ENCODE measurements at places on chromosomes 7 and 10.

DNA sequence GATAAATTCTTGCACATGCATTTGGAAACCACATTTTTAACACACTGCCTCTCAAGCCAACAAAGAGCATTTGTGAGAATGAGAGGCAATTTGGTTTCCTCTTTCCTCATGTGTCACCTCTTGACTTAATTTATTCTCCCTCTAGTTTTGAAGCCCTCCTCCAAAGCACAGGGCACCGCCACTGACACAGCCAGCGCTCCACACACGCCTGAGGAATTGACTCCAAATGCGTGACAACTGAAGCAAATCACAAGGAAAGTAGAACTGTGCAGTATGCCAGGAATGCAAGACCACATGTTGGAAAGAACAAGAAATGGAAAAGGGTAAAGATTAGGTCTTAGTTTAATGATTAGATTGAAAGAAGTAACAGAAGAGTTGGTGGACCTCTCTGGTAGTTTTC, 173.3 kb downstream of the LSM5 start:
- H3K27me3 ChIP-seq, result peaks cover 10% of the 10 kb centered on the region
- H3K4me3 ChIP-seq, result no peak overlapping the region
- no peaks in the 10 kb centered on the region for H3K36me3 ChIP-seq

DNA sequence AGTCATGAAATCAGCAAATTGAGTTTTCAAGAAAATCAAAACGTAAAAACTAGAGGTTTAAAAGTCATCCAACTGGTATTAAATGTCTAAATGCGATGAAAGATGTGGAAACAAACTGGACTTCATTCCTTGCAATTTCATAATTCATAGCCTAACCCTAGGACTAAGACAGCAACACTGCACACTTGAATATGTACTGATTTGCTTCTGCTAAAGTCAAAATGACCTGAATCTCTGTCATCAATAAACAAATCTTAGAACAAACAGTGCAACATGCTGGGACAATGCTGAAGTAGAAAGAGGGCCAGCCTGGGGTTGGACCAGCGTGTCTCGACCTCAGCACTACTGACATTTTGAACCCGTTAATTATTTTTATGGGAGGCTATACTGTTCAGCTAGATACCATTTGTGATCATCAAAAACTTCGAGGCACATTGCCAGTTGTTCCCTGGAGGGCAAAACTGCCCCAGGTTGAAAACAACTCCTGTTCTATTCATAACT, 47.1 kb downstream of the MYOF start:
- H3K27me3 ChIP-seq, result no peaks in the 10 kb centered on the region
- H3K4me1 ChIP-seq, result peaks cover 55% of the 10 kb centered on the region
- DNase-seq, result no peak
- peaks cover 52% of the 10 kb centered on the region for H3K36me3 ChIP-seq
- no peak overlapping the region for H3K4me3 ChIP-seq
- peak overlapping the region; percentile 100 for H3K27ac ChIP-seq

GRCh38 chr7:69895446-69895845, 297.2 kb downstream of the AUTS2 start:
- no peaks in the 10 kb centered on the region for H3K27me3 ChIP-seq
- no peak overlapping the region for H3K4me3 ChIP-seq
- H3K4me1 ChIP-seq, result no peaks in the 10 kb centered on the region
- H3K27ac ChIP-seq, result no peak overlapping the region
- no peak for DNase-seq

GRCh38 chr10:127168261-127168660, 28.1 kb downstream of the INSYN2A start:
- H3K27me3 ChIP-seq, result no peaks in the 10 kb centered on the region
- no peaks in the 10 kb centered on the region for H3K4me1 ChIP-seq
- H3K36me3 ChIP-seq, result no peaks in the 10 kb centered on the region
- no peak overlapping the region for H3K4me3 ChIP-seq
- no peak for DNase-seq

GRCh38 chr7:39946693-39947092, 3.4 kb upstream of the CDK13 start:
- no peaks in the 10 kb centered on the region for H3K4me1 ChIP-seq
- H3K27ac ChIP-seq, result no peak overlapping the region
- no peak for DNase-seq

DNA sequence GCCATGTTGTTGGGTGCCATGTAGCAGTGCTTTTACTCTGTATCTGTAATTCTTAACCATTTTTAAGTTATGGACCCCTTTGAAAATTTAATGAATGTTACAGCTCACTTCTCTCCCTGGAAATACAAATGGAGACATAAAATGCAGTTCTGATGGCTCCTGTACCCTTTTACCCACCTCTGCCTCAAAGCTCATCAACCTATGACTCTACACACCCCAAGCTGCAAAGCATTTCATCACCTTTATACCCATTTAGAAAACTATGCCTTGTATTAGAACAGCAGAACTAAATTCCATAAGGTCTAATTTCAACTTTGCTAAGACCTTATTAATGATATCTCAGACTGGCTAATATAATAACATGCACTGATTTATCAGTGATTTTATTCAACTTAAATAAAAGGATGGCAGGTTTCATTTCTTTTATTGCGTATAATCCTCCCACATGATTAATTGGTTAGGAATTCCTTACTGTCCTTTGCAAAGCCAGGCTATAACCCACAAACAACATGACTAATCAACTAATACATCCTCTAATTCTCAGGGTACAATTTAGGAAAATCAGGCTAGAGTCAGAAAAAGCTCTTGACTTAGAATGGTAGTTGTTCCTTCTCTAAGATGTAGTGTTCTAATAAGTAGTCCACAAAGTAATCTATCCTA, 68.1 kb downstream of the CPEB3 start:
- H3K27me3 ChIP-seq, result no peaks in the 10 kb centered on the region
- DNase-seq, result peak; percentile 92
- H3K36me3 ChIP-seq, result no peaks in the 10 kb centered on the region
- no peaks in the 10 kb centered on the region for H3K4me1 ChIP-seq
- no peak overlapping the region for H3K4me3 ChIP-seq

DNA sequence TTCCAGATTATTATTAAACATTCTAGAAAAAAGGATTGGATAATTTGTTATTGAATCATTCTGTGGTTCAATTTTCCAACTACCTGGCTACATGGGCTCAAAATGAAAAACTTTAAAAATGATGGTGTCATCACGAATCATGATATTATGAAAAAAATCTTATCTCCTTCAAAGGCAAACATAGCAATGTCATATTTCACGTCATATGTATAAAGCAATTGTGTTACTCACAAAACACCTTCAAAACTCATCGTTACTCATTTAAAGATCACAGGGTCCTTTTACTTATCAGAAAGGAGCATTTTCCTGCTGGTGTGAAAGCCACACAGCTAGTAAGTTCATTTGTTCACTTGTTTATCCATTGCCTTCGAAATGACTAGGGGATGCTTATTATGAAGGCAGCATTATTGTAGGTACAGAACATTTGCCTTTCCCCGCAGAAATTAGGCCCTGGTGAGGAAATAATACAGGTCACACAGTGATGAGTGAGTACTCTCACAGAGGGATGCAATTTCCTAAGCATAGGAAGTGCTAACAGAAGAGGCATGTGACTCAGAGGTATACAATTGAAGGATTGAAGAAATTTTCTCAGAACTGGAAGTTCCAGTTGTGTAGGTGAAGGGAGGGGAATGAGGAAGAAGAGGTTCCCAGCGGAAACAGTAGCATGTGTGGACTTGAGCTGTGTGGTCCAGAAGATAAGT, 478.7 kb downstream of the INHBA start:
- H3K36me3 ChIP-seq, result no peaks in the 10 kb centered on the region
- no peak overlapping the region for H3K4me3 ChIP-seq
- DNase-seq, result peak; percentile 31
- no peaks in the 10 kb centered on the region for H3K27me3 ChIP-seq
- peak overlapping the region; percentile 27 for H3K27ac ChIP-seq

DNA sequence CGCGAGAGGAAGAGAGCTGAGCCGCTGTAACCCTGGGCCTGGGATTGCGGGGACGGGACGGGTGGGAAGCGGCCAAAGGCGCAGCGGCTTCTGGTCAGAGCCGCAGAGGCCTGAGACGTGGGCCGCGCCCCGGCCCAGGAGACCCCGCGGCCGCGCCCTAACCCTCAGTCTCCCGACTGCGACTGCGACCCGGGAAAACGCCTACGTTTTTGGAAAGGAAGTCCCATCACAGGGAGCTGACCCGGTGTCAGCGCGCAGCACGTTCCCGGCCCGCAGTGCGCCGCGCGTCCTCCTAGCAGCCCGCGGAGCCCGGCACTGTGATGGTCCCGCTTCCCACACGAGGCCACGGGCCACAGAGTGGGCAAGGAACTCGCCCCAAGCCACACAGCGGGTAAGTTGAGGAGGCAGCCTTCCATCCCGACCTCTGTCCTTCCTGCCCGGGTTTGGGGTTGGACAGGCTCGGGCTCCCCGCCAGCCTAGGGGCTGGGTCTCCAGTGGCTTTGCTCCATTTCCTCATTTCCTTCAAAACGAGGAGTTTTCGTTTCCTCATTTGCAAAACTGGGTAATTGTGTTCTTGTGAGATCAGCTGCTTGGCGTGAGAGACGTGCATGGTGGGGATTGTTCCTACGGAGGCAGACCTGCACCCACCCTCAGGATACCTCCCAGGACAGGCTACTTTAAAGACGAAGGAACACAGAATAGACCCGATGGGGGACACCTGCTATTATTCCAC, 1.2 kb downstream of the GPNMB start:
- H3K27ac ChIP-seq, result peak overlapping the region; percentile 64
- H3K36me3 ChIP-seq, result no peaks in the 10 kb centered on the region
- H3K4me3 ChIP-seq, result peak overlapping the region; percentile 76
- peaks cover 23% of the 10 kb centered on the region for H3K4me1 ChIP-seq
- peak; percentile 73 for DNase-seq

DNA sequence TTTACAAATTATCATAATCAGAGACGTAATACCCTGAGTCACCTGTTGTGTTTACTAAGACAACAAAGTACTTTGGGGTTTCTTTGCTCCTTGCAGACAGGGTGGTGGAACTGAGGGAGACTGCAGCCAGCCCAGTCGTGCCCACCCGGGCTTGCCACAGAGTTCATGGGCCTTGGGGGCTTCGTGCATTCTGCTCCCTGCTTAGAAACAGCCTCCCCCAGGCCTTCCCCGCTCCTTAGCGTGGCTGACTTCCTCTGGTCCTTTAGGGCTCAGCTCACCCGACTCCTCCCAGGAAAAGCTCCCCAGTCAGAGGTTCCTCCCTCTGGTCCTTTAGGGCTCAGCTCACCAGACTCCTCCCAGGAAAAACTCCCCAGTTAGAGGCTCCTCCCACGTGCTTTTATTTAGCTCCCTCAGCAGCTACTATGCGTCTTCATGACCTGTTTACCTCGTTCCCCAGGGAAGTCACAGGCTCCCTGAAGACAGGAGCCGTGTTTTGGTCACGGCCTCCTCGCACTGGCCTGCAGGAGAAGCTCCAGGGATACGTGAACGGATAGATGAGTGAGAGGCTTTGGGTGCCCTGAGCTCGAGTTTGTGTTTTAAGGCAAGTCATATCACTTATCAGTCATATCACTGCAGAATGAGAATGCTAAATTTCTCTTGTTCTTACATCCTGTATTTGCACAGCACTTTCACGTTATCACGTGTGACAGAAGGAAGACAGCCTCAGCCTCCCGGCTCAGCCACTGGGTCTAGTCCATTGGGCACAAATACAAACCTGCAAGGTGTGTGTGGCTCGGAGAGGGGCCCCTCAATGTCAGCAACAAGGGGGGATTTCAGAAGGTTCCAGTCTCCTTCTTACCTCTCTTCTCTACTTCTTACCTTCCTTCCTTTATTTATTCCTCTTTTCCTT, 52.7 kb upstream of the VIPR2 start:
- H3K4me1 ChIP-seq, result no peaks in the 10 kb centered on the region
- DNase-seq, result no peak
- no peaks in the 10 kb centered on the region for H3K27me3 ChIP-seq
- H3K4me3 ChIP-seq, result no peak overlapping the region

All from osteoblast (primary cell).